Esophagus muscularis mucosa (tissue), 4 donors: ENCODE measurements at places on chromosomes 4 and X. TPM values are rescaled to one million over a fixed set of nuclear protein-coding genes. Genes with fewer than 3 reads are reported as not detected.

GRCh38 chr4:8118035-8118434, 40.6 kb downstream of the ABLIM2 start:
- H3K4me1 ChIP-seq, result peaks cover 30% of the 10 kb centered on the region
- no peak for DNase-seq
- no peaks in the 10 kb centered on the region for H3K27me3 ChIP-seq
- H3K36me3 ChIP-seq, result no peaks in the 10 kb centered on the region
- no peak overlapping the region for H3K27ac ChIP-seq

GRCh38 chrX:118216087-118216486, 99.5 kb upstream of the KLHL13 start:
- H3K36me3 ChIP-seq, result no peaks in the 10 kb centered on the region
- DNase-seq, result no peak
- H3K27ac ChIP-seq, result no peak overlapping the region
- no peaks in the 10 kb centered on the region for H3K4me1 ChIP-seq
- H3K27me3 ChIP-seq, result no peaks in the 10 kb centered on the region

IQCM gene
- total RNA-seq, result not detected

DNA sequence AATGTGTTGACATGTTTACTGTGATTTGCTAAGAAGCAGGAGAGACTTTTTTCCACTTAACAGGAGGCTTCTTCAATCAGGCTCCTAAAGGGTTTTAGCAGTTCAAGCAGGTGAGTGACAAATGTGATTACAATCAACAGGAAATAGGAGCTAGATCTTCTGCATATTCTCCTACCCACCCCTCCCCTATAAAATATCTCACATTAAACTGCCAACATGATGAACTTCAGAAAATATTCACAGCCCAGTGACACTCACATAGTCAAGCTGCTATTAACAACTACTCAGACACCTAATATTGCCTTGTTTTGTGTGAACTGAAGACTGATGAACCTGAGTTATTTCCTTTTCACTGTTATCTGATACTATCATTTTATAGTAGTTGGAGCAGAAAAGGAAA, 55.9 kb upstream of the ANTXR2 start:
- H3K36me3 ChIP-seq, result no peaks in the 10 kb centered on the region
- H3K27ac ChIP-seq, result no peak overlapping the region
- H3K27me3 ChIP-seq, result no peaks in the 10 kb centered on the region

DNA sequence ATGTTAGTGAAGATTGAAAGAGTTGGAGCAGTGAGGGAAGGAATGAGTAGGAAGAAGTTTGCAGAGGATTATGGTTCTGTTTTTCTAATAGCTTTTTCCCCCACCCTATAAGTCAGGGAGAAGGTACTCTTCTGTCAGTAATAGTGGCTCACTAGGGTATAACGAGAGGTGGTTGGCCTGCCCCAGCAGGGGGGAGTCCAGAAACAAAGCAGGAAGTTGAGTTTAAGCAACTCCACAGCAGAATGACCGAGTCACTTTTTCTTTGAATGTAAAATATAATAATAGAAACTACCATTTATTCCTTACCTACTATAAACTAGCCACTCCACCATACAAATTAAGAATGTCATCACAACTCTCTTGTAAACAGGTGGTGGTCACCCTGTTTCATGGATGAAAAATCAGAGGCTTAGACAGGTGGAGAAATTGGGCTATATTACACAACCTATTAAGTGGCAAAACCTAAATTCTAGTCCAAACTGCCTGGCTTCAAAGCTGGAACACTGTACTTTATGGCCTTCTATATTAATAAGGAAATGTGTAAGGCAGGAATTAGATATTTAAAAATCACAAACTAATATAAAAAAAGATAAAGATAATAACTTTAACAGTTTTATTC, 21.9 kb downstream of the AP1AR start:
- no peak for DNase-seq
- peaks cover 20% of the 10 kb centered on the region for H3K4me1 ChIP-seq
- H3K4me3 ChIP-seq, result no peak overlapping the region
- no peaks in the 10 kb centered on the region for H3K27me3 ChIP-seq

MAB21L2 gene
- 0.32 TPM for total RNA-seq

DNA sequence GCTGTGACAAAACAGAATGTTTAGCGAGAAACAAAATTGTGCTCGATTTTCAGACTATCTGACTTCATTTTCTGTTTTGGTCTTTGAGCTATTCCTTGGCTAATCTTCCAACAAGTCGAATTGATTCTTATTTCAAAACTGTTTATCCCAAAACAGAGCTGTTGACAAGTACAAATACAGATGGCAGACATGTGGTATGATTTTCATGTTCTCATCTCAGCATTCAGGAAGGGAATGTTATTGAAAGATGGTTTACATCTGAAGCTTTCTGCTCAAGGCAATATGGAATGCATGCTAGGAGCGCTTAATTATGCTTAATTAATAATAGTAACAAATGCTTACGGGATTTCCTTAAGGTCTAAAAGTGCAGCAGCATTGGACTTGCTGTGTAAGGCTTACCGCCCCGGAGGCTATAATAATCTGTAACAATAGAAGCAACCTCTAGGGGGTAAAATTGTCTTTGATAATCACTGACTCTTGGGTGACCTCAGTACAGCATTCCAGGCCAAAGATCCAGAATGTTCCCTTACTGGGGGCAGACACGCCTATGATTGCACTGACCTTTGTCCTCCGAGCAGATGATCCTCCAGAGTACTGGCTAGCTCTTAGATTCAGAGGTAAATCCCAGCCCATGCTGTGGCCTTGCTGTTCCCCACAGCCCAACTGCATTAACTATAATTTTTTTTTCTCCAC, 16.4 kb downstream of the LSM6 start:
- H3K4me3 ChIP-seq, result no peak overlapping the region
- DNase-seq, result no peak
- H3K36me3 ChIP-seq, result peaks cover 36% of the 10 kb centered on the region
- no peaks in the 10 kb centered on the region for H3K27me3 ChIP-seq

HPF1 gene
- 15.2 TPM for total RNA-seq
